ENCODE measurements at places on chromosomes 16 and 17.

- DNase-seq: no peak
Observed at GRCh38 chr17:3762922-3763776, 37.8 kb downstream of the ITGAE start.

- DNase-seq: peak; percentile 62
Observed at GRCh38 chr16:21218153-21218552, 6.8 kb upstream of the ZP2 start.

DNA sequence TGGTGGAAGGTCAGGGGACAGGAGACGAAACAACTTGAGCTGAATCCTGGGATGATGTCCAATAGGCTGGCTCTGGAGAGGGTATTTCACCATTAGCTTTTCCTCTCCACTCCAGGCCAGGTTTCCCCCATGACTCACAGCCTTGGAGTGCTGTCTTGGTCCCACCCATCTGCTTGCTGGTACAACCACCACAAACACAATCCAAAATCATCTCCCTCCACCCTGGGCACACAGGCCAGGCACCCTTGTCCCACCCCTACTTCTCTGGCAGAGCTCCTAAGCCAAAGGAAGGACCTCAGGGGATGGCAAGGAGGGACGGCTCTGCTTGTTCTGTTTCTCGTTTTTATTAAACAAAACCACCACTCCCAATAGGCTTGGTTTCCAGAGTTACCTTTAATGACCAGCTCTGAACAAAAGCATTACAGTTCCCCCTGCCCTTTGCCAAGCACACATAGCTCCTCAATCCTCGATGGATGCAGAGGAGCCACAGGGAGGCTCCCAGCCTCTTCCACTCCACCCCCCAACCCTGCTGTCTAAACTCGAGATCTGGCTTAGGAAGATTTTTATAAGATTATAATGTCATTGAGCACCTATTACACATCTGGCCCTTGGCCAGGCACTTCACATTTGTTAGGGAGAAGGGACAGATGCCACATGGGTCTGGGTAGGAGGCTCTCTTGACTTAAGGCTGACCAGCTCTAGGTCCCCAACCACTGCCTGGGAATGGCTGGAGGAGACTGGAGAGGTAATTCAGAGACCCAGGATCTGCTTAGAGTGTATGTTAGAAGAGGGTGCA is 13.3 kb downstream of the CAVIN1 start:
- DNase-seq: peak; percentile 94

GRCh38 chr17:79457376-79457775 is 153.5 kb downstream of the RBFOX3 start:
- no peak for DNase-seq

DNA sequence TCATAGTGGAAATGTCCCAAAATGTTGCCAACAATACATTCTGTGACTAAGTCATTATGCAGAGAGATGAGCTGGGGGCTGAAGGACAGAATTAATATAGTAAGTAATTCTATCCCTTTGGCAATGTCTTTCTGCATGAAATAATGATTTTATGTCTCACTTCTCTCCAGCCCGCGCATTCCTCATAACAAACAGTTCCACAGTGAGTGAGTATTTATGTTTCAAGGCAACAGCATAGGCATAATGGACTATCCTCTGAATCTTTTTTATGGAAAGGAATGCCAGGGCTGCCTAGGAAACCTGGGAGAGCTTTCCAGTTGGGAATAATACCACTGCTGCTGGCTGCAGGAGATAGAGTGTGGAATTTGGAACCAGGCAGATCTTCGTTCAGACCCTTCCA is 477.7 kb downstream of the HS3ST4 start:
- DNase-seq: no peak

- no peak for DNase-seq
Observed at GRCh38 chr16:16062023-16062937, 112.9 kb downstream of the ABCC1 start.

GRCh38 chr16:54655121-54655590 is 275.5 kb upstream of the IRX5 start:
- DNase-seq: peak; percentile 21

GRCh38 chr16:88472637-88473205 is 19.6 kb downstream of the ZFPM1 start:
- no peak for DNase-seq

DNA sequence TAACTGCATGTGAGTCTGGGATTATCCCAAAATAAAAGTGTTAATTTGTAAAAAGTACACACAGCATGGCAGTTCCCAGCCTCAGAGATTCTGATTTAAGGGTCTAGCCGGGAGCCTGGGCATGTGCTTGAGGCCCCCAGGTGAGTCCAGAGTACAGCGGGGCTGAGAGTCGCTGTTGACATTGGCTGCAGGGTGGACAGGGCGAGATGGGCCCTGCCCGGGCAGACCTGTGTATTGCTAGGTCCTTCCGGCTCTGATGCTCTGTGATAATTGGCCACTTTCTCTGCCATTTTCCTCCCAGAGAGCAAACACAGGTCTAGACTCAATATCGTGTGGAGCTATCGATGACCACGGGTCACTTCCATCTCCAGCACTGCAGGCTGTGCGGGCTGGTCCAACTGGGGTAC is 73.6 kb downstream of the ABCC6 start:
- DNase-seq: no peak

DNA sequence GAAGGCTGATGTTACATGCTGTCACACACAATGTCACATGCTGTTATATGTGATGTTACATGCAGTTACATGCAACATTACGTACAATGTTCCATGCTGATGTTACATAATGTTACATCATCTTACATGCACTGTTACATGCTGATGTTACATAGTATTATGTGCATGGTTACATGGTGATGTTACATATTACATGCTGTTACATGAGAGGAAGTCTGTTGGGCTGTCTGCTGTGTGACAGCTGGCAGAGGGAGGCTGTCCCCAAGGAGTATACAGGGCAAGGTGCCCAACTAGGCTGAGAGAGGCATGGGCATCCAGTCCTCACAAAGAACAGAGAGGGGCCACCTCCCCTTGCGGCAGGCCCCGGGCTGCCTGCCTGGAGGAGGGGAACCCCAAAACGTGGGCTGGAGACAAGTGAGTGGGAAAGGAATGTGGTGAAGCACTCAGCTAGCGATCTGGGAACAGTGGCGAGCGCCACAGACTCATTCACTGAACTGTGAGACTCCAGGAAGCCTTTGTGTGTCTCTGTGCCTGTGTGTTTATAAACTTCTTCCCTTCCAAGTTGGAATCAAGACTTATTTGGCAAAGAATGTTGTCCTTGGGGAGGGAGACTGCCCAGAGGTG is 30.6 kb downstream of the TMEM92 start:
- DNase-seq: no peak

DNA sequence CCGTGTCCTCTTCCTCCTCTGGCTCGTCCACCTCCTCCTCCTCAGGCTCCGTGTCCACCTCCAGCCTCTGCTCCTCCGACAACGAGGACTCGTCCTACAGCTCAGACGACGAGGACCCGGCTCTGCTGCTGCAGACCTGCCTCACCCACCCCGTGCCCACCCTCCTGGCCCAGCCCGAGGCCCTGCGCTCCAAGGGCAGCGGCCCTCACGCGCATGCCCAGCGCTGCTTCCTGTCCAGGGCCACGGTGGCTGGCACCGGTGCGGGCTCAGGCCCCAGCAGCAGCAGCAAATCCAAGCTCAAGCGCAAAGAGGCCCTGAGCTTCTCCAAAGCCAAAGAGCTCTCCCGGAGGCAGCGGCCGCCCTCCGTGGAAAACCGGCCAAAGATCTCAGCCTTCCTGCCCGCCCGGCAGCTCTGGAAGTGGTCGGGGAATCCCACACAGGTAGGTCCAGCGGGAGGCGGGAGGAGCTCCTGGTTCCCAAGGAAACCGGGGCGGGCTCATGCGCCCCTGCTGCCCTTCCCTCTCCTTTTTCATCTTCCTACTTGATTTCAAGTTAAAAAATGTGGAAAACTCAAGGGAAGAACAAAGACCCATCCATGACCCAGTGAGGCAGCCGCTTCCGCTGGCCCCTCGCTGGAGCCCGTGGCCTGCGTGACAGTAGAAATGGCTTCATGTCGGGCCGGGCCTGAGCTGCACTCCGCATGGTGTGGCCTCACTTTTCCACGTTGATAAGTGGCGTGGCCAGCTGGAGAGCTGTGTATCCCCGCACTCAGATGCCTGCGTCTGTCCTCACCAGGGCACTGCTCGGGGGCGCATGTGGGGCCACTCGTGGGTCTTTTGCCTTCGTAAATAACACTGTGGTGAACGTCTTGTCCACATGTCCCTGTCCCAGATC is 50.7 kb downstream of the ACTG1 start:
- no peak for DNase-seq

- peak; percentile 26 for DNase-seq
Observed at GRCh38 chr17:62110923-62111484, 45.9 kb upstream of the MED13 start.

Data from epithelial cell of esophagus (primary cell).